Stomach (tissue), 19 donors: ENCODE measurements at places on chromosomes 12 and 14. TPM values are rescaled to one million over a fixed set of nuclear protein-coding genes. Genes with fewer than 3 reads are reported as not detected.

The TAS2R43 gene
- 0.87 TPM for total RNA-seq

The GPR137C gene
- total RNA-seq, result 3.9 TPM

The TMEM117 gene
- 6.7 TPM for total RNA-seq

The DNAJC22 gene
- 18.3 TPM for total RNA-seq

The VRTN gene
- total RNA-seq, result not detected

The GDF3 gene
- total RNA-seq, result not detected

The CACNA1C gene
- 6.7 TPM for total RNA-seq

The ZBTB42 gene
- total RNA-seq, result 59.7 TPM

The ZC3H10 gene
- total RNA-seq, result 3.1 TPM

The SLC17A8 gene
- 0.29 TPM for total RNA-seq

The SYNE3 gene
- 10.8 TPM for total RNA-seq

The TMEM253 gene
- 8.1 TPM for total RNA-seq

The CCDC198 gene
- not detected for total RNA-seq

The IGF1 gene
- 11.1 TPM for total RNA-seq

The TCL1B gene
- total RNA-seq, result not detected

The KIF26A gene
- 1.2 TPM for total RNA-seq

The TGM1 gene
- 4.7 TPM for total RNA-seq

The DBX2 gene
- not detected for total RNA-seq

The REM2 gene
- 0.45 TPM for total RNA-seq

The POP5 gene
- 17.9 TPM for total RNA-seq

The RERG gene
- total RNA-seq, result not detected

The KERA gene
- not detected for total RNA-seq
